HFF-Myc (cell line): ENCODE measurements at places on chromosomes 2 and 18.

DNA sequence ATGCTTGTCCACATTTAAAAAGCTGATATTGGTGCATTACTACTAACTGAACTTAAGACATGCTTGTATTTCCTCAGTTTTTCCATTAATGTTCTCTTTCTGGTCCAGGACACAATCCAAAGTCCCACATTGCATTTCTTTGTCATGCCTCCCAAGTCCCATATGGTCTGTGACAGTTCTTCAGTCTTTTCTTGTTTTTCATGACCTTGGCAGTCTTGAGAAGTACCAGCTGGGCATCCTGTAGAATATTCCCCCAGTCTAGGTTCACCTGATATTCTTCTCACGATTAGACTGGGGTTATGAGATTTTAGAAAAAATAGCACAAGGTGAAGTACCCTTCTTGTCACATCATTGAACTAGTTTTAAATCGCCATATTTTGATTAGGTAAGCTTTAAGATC lies 10.3 kb upstream of the ZBTB14 start:
- DNase-seq, result no peak

- no peak for DNase-seq
These were observed 105.1 kb downstream of the DGKD start for GRCh38 chr2:233459426-233459825.

DNA sequence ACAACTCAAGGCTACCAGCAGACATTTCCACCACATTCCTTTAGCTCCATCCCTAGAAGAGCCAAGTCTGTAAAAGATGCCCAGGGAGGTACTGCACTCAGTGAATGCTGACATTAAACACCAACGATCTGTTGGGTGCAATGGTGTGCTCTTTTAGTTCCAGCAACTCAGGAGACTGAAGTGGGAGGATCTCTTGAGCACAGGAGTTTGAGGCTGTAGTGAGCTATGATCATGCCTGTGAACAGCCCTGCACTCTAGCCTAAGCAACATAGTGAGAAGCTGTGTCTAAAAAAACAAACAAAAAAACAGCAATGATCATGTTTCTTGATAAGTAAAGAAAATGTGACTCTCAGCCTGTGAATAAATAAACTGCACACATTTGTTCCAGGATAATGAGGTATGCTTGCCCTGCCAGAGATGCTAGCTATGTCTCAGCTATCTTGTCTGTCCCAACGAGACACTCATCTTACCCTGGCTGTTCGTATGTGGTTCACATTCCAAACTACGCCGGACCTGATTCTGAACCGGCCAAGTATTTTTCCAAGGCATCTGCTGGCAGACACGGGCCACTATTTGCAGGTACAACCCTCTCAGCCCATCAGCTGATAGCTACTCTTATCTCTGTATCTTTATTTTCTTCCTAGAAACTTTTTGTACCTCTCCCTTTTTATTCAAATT lies 21.8 kb downstream of the TMEM182 start:
- DNase-seq, result no peak

DNA sequence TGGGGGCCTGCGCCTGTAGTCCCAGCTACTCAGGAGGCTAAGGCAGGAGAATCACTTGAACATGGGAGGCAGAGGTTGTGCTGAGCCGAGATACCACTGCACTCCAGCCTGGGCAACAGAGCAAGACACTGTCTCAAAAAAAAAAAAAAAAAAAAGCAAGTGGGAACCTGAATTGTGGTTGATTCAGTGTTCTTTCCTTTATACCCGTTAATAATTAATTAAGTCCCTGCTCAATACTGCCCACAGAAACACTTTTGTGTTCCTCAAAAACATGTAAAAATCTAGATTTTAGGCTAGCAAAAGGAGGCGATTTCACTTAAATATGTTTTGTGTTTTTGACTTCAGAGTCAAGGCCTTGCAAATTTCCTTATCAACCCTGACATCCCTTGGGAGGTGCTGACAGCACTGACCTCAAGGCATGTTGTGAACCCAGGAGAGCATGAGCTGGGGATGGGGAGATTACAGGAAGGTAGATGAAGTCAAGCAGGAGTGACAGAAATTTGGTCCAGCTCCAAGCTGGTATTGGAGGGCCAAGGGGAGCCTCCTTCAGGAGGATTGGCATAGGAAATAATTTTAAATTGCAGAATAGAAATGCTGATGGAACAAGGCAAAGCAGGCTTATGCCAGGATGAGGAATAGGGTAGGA lies 89.0 kb upstream of the PNPT1 start:
- no peak for DNase-seq

DNA sequence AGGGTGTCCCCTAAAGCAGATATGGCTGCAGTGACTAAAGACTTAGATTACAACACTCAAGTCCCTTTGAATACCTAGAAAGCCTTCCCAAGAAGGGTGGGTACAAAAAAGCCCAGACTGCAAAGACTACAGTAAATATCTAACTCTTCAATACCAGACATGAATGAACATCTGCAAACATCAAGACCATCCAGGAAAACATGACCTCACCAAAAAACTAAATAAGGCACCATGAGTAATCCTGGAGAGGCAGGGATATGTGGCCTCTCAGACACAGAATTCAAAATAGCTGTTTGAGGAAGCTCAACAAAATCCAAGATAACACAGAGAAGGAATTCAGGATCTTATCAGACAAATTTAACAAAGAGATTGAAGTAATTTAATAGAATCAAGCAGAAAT lies 138.2 kb upstream of the OTOS start:
- DNase-seq, result no peak

DNA sequence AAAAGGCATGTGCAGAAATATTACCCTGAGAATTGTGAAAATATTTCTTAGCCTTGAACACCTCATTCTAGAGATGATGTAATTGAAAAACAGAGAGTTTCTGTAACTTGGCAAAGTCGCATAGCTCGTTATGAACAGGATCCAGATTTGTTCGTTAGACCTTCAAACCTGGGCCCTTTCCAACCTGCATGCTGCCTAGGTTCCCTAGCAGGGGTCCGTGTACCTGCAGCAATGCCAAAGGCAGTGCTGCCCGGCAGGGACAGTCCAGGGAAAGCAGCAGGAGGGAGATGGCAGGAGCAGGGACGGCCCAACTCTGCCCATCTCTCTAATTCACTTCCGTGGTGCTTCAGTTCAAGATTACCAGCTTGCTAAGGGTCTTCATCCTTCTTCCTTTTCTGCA lies 12.0 kb downstream of the PIEZO2 start:
- DNase-seq, result no peak

DNA sequence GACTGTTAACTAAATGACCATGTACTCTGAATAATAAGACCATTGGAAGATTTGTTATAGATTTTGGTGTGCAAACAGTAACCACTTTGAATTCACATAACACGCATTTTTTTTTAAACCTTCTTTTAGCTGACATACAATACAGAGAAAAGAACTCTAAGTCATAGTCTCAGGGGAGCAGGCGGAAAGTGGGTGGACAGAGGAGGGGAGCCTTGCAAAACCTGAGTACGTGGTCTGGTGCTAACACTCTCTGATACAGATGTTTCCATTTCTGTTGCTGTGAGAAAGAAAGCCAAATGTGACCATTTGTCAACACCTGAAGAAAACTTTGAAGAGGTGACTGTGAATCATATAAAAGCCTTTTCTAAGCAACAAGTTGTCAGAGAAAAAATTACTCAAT lies 151.8 kb upstream of the GCFC2 start:
- DNase-seq, result no peak

- DNase-seq, result no peak
These were observed 30.1 kb upstream of the GMPPA start for GRCh38 chr2:219468410-219469185.

GRCh38 chr2:73359915-73360697 lies 25.5 kb upstream of the ALMS1 start:
- no peak for DNase-seq

GRCh38 chr18:39232490-39232889 lies 1666.9 kb upstream of the CELF4 start:
- no peak for DNase-seq

DNA sequence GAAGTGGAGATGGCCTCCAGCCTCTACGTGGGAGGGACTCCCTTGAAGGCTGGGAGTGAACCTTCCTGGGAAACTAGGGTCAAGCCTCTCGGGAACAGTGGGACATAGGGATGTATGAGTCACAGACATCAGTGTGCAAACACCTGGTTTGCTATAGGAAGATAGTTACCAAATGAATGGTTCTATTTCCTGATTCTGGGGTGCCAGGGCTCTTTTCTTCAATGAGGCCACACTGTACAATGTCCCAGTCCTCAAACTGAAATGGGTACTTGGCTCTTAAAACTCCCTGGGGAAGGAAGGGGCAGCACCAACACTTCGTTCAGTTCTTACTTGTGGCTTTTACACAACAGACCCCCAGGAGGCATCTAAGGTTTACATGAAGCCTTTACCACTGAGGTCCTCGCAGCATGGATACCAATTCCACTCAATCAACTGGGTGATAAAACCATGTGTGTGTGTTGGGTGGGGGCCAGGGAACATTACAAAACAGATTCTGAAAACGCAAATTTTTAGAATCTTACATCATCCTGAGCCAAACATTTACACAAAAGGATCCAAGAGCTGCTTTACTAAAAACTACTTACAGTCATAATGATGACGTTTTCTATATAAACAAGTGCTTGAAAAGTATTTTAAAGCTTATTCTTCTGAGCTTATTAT lies 10.4 kb downstream of the ERFE start:
- DNase-seq, result peak; percentile 47
